ENCODE measurements at places on chromosomes 3 and 15.
A peak's percentile ranks its signal among the peaks of the same experiment; 100 is the strongest.

DNA sequence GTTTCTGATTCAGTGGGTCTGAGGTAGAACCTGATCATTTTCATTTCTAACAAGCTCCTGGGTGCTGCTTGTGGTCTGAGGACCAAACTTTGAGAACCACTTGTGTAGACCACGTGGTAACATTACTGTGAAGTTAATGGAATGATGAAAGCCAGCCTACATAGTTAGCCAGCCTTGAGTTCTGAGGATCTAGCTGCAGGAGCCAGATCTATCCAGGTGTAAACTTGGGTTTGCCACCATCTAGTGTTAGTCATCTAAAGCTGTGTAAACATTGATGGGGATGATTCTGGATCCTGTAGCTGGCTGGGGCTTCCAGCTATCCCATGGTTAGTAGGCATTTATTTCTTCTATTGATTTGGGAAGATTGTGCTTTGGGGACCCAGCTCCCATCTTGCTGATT lies 170.0 kb downstream of the TMEM108 start:
- DNase-seq, result no peak

DNA sequence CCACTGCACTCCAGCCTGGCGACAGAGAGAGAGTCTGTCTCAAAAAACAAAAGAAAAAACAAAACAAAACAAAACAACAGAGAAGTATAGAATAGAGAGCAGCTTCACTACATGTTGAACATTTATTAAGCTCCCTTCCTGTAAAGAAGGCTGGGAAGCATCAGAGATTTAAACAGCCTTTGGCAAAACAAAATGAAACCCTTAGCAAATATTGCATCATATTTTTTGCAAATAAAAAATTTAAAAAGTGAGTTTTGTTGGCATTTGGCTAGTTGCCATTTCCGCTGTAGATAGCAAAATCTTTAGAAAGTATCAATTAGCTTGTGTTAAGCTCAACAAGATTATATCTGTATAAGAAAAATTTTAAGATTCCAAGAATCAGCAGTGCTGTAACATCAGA lies 151.2 kb downstream of the SERPINI1 start:
- DNase-seq, result no peak

DNA sequence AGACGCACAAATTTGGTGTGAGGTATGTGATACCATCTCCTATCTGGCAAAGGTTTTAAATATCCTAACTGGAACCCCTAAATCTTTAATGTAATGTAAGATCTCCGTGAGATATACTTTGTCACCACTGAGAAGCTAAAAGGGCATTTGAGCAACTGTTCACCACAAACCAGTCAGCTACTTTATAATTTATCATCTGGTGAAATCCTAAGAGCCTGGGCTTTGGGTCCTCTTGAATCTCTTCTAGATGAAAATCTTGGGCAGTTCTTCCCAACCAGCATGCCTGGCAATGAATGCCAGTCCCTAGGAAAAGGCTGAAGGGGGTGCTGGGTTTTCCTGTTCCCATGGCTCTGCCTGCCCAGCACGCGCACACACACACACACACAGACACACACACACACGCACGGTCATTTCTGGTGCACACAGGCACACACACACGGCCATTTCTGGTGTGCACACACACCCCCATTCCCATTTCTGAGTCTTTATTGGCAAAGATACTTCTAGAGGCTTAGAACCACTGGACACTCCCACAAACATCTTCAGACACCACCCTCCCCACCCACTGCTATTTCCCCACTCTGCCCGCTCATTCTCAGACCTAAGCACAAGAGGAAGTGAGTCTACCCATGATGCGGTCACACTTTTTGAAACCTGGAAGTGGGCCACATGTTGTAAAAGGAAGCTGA lies 72.6 kb downstream of the MYO1E start:
- DNase-seq, result peak; percentile 61

DNA sequence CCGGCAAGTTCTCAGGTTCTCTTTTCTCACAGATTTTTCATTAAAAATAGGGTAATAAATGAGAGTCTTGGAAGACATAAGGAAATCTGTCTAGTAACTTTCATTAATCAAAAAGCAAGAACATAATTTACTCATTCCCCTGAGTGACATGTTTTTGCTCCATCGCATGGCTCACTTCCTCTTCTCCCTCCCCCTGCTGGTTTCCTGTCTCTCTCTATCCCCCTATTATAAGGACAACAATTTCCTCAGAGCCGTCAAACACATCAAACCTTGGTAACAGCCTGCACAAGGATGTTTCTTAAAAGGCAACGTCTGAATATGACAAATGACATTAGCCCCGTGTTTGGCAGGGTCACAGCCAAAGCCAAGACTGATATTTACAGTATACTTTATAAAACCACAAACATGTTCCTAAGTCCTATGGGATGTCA lies 1149.6 kb downstream of the IGSF11 start:
- no peak for DNase-seq

GRCh38 chr15:96047255-96047931 lies 283.1 kb upstream of the NR2F2 start:
- DNase-seq, result no peak

DNA sequence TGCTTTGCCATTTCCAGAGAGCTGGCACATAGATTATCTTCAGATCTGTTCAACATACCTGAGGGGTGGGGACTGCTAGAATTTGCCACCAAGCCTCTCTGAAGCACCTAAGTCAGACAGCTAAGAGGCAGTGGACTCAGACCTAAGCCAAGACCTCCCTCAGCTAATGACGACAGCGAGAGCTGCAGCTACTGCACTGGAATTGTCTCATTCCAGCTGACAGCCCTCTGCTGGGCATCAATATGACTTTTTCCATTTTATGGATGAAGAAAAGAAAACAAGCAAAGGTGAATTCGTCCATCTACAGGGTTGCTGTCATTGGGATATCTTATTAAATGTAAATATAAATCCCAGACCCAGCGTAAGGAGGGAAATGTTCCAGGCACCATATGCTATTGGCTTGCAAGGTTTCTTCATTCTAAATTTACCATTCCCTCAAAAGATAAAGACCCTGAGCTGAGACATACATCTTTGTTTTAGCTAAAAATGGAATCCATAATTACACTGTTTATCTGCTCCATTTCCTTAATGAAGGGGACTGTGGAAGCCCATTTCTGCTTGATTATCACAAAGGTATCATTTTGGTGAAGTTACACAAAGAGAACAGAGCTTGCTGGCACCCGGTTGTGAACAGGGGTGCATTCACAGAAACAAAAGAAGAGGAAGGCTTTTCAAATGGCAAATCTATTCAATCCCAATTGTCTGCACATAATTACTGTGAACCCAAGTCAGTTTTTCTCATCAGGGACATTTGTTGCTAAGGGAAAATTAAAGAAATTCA lies 85.5 kb upstream of the LRTM1 start:
- no peak for DNase-seq

GRCh38 chr15:80160570-80161156 lies 7.9 kb downstream of the FAH start:
- peak; percentile 31 for DNase-seq

DNA sequence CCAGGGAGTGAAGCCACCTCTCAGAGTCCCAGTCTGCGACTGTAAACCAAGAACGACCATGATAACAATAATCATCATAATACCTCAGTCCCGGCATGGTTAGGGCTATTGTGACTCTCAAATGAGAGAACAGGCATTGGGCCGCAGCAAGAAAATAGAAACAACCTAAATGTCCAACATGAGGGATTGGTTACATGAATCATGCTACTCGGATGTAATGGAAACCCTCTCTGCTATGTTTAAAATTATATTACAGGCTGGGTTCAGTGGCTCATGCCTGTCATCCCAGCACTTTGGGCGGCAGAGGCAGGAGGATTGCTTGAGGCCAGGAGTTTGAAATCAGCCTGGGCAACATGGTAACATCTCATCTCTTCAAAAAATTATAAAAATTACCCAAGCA lies 2.8 kb downstream of the CPN2 start:
- DNase-seq, result no peak

DNA sequence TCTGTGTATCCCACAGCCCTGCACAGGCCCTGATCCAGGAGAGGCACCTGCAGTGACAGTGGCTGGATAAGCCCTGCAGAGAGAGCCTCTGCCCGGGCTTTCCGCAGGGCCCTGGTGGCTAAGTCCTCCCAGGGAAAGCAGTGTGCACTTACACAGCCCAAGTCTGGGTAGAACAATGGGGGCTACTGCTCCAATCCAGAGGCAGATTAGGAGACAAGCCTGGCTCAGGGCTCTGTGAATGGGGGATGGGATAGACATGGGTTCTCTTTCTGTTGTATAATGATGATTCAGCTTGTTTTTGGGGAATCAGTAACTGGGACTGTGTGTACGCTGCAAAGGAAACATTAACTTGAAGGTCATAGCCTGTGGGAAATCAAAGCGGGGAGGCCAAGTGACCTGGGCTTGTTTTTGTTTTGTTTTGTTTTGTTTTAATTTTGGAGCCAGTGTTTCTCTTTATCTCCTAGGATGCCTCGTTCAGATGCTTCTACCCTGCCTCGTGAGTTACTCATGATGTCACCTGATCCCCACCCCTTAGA lies 4.1 kb upstream of the ALDH1L1 start:
- DNase-seq, result no peak

GRCh38 chr3:42025370-42026138 lies 63.7 kb upstream of the ULK4 start:
- DNase-seq, result no peak

GRCh38 chr3:9087831-9088413 lies 124.7 kb upstream of the RAD18 start:
- no peak for DNase-seq

DNA sequence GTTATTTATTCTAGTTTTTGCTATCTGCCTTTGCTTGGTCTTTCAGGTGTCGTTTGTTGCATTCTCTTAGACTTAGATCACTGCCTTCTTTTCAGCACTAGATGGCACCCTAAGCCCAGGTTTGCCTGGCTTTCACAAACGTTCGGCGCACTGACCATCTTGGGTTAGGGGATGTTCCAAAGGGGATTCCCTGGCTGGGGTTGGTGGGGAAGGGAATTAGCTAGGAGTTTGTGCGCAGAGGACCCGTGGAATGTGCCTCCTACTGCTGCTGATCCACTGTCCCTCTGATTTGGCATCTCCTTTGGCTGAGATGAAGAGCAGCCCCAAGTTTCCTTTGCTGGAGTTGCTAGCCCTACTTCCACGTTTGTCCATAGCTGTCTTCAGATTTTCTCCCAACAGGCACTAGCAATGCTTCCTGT lies 33.9 kb downstream of the PFN2 start:
- DNase-seq, result peak; percentile 14

- no peak for DNase-seq
Measured at GRCh38 chr3:191750618-191751017, 289.7 kb downstream of the PYDC2 start.

GRCh38 chr3:121481106-121481880 lies 64.5 kb downstream of the POLQ start:
- DNase-seq, result no peak

GRCh38 chr3:49883998-49884397 lies 14.3 kb upstream of the CAMKV start:
- DNase-seq, result no peak

GRCh38 chr15:45921376-45921775 lies 286.5 kb downstream of the SQOR start:
- no peak for DNase-seq

DNA sequence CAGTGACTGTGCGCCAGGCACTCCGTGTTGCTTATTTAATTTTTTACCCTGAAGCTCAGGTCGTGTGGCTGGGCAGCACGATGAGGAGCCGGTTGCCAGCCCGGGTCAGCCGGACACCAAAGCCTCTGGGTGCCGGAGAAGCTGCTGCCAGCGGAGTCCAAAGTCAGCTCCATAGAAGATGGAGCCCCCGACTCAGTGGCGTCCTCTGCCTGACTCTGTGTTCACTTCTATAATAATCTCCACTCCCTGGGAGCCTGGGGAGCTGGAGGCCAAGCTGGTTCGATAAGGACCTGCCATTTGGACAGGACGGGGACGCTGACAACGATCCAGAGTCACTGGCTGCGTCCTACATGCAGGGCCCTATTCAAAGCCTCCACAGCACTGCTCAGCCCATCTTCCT lies 78.6 kb downstream of the VGLL4 start:
- DNase-seq, result no peak

GRCh38 chr15:100898661-100899462 lies 19.2 kb downstream of the ALDH1A3 start:
- no peak for DNase-seq

Data from stimulated activated CD4-positive, alpha-beta T cell treated with anti-CD3 and anti-CD28 coated beads, Interleukin-12 subunit alpha, Interleukin-12 subunit beta, amount 100 ng/mL, for 48 hours (primary cell).